ENCODE measurements at places on chromosomes 6 and 20.

DNA sequence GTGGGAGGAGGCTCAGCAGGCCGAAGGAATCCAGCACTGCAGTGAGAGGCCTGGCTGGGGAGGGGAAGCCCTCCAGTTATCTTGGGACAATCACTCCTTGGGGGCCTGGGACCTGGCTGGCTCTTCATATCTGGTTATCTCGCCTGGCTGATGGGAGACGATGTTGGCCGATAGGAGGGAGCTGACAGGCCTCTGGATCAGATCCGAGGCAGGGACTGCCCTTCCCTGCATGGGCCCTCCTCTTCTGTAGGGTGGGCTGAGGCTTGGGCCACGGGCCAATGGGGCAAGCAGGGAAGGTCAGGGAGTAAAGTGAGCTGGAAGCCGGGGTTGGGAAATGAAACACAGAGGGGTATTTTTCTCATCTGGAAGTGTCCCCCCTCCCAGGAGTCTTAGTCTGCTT is 25.2 kb downstream of the MANBAL start:
- no peak for DNase-seq

DNA sequence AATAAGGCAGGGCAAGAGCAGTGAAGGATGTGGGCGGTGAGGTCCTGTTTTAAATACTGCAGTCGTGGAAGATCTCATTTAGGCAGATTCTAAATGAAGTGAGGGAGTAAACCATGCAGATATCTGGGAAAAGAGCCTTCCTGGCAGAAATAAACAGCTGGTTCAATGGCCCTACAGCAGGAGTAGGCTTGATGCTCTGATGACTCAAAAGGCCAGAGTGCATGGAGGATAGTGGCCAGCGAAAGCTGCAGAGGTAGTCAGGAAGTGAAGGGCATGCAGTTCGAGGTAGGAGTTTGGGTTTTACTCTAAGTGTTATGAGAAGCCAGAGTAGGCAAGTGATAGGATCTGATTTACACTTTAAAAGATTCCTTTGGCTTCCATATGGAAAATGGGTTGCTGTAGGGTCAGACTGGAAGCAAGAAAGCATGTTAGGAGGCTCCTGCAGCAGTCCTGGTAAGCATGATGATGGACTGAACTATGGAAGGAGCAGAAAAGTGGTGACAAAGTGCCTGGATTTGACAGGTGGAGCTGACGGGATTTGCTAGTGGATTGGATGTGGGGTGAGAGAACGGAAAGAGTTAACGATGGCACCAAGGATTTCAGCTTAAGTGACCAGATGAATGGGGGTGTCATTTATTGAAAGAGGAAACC is 150.0 kb downstream of the GJA10 start:
- no peak for DNase-seq

- DNase-seq: no peak
Measured at GRCh38 chr20:61861054-61861841, 204.4 kb downstream of the TAF4 start.

GRCh38 chr20:1815502-1816085 is 79.6 kb upstream of the SIRPA start:
- DNase-seq: no peak

GRCh38 chr6:112594886-112595594 is 247.9 kb downstream of the RFPL4B start:
- DNase-seq: no peak

All from AG09319 (cell line).